ENCODE measurements at places on chromosomes 3 and 15.

DNA sequence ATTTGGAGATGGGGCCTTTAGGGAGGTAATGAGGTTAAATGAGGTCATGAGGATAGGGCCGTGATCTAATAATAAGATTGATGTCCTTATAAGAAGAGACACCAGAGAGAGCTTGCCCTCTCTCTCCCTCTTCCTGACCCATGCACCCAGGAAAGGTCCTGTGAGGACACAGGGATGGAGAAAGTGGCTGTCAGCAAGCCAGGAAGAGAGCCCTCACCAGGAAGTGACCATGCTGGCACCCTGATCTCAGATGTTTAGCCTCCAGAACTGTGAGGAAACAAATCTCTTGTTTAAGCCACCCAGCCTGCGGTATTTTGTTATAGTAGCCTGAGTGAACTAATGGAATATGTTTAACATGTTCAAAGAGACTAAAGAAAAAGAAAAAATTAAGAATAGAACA, 15.3 kb upstream of the GNB5 start:
- no peak overlapping the region for H3K4me3 ChIP-seq
- H3K27ac ChIP-seq, result no peak overlapping the region
- no peaks in the 10 kb centered on the region for H3K36me3 ChIP-seq
- DNase-seq, result no peak
- no peaks in the 10 kb centered on the region for H3K4me1 ChIP-seq

GRCh38 chr15:88331291-88331690, 74.8 kb upstream of the NTRK3 start:
- no peaks in the 10 kb centered on the region for H3K4me1 ChIP-seq
- H3K27ac ChIP-seq, result no peak overlapping the region
- H3K4me3 ChIP-seq, result no peak overlapping the region
- H3K36me3 ChIP-seq, result no peaks in the 10 kb centered on the region
- DNase-seq, result peak; percentile 78

DNA sequence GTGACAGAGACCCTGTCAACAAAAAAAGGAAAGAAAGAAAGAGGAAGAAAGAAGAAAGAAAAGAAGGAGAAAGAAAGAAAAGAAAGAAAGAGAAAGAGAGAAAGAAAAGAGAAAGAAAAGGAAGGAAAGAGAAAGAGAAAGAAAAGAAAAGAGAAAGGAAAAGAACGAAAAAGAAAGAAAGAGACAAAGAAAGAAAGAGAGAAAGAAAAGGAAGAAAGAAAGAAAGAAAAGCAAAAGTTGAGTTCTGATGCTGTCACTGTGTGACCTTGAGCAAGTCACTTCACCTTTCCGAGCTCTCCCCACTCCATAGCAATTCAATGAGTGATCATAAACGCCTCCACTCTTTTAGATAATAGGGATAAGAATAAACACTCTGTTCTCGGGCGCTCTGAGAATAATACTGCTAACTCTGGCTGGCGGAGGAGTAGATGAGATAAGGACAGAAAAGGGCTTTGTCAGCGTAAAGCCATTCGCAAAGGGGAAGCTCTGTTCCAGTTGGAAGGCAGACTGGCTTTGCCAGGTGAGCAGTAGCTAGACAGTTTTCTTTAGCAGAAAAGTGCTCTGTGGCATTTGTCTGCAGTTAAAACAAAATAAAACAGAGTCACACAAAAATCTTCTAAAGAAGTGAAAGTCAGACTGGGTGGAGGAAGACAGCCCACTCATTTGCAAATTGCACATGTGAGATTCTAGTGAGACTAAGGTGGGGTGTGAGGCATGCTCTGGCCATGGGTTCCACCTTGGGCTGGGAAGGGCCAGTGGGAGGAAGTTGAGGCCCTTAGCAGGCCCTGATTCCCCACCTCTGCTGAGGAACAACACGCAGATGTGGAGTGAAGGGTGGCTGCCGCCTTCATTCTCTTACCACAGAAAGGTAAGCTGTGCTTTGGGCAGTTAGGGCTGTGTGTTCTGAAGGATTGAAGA, 9.6 kb upstream of the FLNB start:
- peak overlapping the region; percentile 1 for H3K27ac ChIP-seq
- no peak overlapping the region for H3K4me3 ChIP-seq
- peaks cover 39% of the 10 kb centered on the region for H3K4me1 ChIP-seq
- no peaks in the 10 kb centered on the region for H3K27me3 ChIP-seq

- H3K27ac ChIP-seq, result no peak overlapping the region
- H3K36me3 ChIP-seq, result no peaks in the 10 kb centered on the region
- H3K27me3 ChIP-seq, result no peaks in the 10 kb centered on the region
- H3K4me3 ChIP-seq, result no peak overlapping the region
- no peaks in the 10 kb centered on the region for H3K4me1 ChIP-seq
Measured at GRCh38 chr15:97425596-97425995, 534.9 kb upstream of the ARRDC4 start.

- H3K27me3 ChIP-seq, result no peaks in the 10 kb centered on the region
- no peaks in the 10 kb centered on the region for H3K36me3 ChIP-seq
- H3K27ac ChIP-seq, result no peak overlapping the region
- H3K4me1 ChIP-seq, result no peaks in the 10 kb centered on the region
Measured at GRCh38 chr15:85681386-85681785, 113.3 kb downstream of the KLHL25 start.

GRCh38 chr3:184781801-184782200, 30.2 kb upstream of the VPS8 start:
- H3K4me3 ChIP-seq, result no peak overlapping the region
- DNase-seq, result no peak
- no peaks in the 10 kb centered on the region for H3K4me1 ChIP-seq
- H3K27me3 ChIP-seq, result peaks cover 79% of the 10 kb centered on the region
- no peaks in the 10 kb centered on the region for H3K36me3 ChIP-seq
- no peak overlapping the region for H3K27ac ChIP-seq

GRCh38 chr3:170634663-170635384, 48.9 kb upstream of the SLC7A14 start:
- no peaks in the 10 kb centered on the region for H3K36me3 ChIP-seq
- H3K4me1 ChIP-seq, result peaks cover 11% of the 10 kb centered on the region
- no peak overlapping the region for H3K4me3 ChIP-seq

GRCh38 chr15:44713006-44713966, 2.0 kb downstream of the B2M start:
- DNase-seq, result peak; percentile 41
- no peaks in the 10 kb centered on the region for H3K27me3 ChIP-seq
- peak overlapping the region; percentile 74 for H3K4me3 ChIP-seq

- DNase-seq, result no peak
- H3K4me1 ChIP-seq, result no peaks in the 10 kb centered on the region
- no peaks in the 10 kb centered on the region for H3K27me3 ChIP-seq
- no peaks in the 10 kb centered on the region for H3K36me3 ChIP-seq
- no peak overlapping the region for H3K27ac ChIP-seq
- no peak overlapping the region for H3K4me3 ChIP-seq
Measured at GRCh38 chr3:104137116-104137515, 1229.6 kb upstream of the ALCAM start.

DNA sequence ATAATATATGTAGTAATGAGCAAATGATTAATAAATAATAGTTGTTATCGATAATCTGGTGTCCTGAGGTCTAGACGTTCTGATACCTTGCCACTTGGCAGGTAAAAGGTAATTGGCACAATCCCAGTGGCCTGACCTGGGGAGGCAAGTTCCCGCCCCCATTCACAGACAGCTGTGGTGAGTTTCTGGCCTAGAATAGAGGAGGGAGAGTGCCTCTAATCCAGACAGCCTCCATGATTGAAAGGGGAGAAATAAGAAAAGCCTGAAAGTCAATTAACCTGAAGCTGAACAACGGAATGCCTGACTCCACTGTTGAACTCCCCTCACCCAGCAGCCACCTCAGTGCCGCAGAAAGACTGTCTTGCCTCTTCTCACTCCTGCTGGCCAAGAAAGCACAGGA, 38.1 kb upstream of the SV2B start:
- H3K4me3 ChIP-seq, result no peak overlapping the region
- H3K27me3 ChIP-seq, result no peaks in the 10 kb centered on the region
- DNase-seq, result no peak
- H3K36me3 ChIP-seq, result no peaks in the 10 kb centered on the region
- H3K4me1 ChIP-seq, result no peaks in the 10 kb centered on the region

DNA sequence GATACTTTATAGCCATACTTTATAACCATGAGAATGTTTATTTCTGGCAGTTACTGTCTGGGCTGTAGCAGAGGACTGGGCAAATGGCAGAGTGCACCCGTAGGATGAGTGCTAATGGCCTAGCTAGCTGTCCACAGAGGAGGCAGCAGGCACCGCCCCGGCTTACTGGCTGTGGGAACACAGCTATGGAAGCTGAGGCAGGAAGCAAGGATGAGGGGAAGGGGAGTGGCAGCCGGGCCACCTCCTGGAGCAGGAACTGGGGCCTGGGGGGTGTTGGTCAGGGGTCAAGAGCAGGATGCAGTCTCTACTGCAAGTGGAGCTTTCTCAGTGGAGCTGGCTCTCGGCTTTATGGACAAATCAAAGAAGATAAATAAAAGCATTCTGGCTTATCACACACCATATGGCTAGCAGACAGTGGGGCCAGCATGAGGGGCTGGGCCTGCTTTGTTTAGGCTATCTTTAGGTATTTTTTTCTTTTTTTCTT, 316.8 kb upstream of the CTDSPL start:
- no peak overlapping the region for H3K4me3 ChIP-seq
- no peak overlapping the region for H3K27ac ChIP-seq
- DNase-seq, result no peak
- peaks cover 15% of the 10 kb centered on the region for H3K27me3 ChIP-seq

DNA sequence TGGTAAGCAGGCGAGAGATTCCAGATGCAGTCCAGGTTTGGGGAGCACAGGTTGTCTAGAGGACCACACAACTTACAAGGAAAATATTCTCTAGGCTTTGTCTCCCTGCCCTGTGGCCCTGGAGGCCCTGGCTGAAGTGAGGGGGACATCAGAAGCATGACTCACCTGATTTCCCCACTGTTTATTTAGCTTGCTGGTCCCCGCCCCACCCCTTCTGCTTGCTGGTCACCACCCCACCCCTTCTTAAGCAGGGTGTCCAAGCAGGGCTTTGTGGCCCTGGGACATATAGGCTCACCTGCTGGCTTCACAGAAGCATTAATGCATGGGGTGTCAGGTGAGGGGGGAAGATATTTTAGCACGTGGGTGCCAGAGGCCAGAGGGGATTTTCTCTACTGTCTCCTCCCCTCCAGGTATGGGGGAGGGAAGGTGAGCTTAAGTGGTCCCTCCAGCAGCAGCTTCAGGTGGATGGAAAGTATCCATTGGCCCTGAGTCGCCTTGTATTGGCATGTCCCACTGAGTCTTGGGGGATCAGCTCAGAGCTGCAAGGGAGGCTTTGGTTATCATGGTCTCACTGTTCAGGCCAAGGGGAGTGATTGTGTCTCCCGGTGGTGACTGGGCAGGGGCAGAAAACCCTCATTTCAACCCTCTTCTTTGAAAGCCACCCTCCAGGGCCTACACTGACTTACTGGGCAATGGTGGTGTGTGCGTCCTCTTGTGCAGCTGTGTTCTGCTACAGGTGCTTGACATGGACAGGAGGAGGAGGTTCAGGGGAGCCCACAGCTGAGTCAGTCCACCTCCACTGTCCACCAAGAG, 49.8 kb downstream of the GASK1A start:
- no peaks in the 10 kb centered on the region for H3K36me3 ChIP-seq
- no peaks in the 10 kb centered on the region for H3K4me1 ChIP-seq
- DNase-seq, result peak; percentile 9
- H3K27ac ChIP-seq, result no peak overlapping the region
- no peak overlapping the region for H3K4me3 ChIP-seq

Data from K562 (cell line).